ENCODE measurements at places on chromosomes 13 and 19. TPM values are rescaled to one million over a fixed set of nuclear protein-coding genes. Genes with fewer than 3 reads are reported as not detected.

- no peak overlapping the region for H3K27ac ChIP-seq
- H3K4me3 ChIP-seq: no peak overlapping the region
- H3K36me3 ChIP-seq: no peaks in the 10 kb centered on the region
- DNase-seq: no peak
Measured at GRCh38 chr19:13623716-13624710, 117.7 kb upstream of the CACNA1A start.

- DNase-seq: no peak
- H3K4me1 ChIP-seq: no peaks in the 10 kb centered on the region
- H3K27ac ChIP-seq: no peak overlapping the region
- no peaks in the 10 kb centered on the region for H3K27me3 ChIP-seq
- H3K4me3 ChIP-seq: no peak overlapping the region
- peaks cover 10% of the 10 kb centered on the region for H3K36me3 ChIP-seq
Measured at GRCh38 chr19:47402504-47402903, 16.8 kb downstream of the MEIS3 start.

DNA sequence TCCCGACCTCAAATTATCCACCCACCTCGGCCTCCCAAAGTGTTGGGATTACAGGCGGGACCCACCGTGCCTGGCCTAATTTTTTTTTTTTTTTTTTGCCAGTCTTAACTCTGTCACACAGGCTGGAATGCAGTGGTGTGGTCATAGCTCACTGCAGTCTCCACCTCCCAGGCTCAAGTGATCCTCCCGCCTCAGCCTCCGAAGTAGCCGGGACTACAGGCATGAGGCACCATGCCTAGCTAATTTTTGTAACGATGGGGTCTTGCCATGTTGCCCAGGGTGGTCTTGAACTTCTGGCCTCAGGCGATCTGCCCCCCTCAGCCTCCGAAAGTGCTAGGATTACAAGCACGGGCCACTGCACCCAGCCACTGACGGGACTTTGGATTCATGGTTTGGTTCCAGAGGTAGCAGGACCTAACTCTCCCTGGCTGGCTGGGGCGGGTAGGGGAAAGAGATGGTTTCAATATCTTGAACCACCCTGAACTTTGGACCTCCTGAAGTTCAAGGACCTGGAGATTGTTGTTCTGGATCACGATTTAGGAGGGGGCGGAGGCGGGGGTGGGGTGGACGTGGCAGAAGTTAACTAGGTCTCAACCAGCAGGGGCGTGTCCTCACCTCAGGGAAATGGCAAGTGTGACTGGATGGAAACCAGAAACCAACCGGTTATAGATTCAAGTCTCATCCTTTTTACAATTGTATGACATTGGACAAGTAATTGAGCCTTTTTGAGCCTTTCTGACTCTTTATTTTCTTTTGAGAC, 40.8 kb downstream of the IER2 start:
- no peak overlapping the region for H3K4me3 ChIP-seq
- H3K4me1 ChIP-seq: no peaks in the 10 kb centered on the region
- no peak overlapping the region for H3K27ac ChIP-seq
- H3K36me3 ChIP-seq: no peaks in the 10 kb centered on the region
- H3K27me3 ChIP-seq: no peaks in the 10 kb centered on the region

DNA sequence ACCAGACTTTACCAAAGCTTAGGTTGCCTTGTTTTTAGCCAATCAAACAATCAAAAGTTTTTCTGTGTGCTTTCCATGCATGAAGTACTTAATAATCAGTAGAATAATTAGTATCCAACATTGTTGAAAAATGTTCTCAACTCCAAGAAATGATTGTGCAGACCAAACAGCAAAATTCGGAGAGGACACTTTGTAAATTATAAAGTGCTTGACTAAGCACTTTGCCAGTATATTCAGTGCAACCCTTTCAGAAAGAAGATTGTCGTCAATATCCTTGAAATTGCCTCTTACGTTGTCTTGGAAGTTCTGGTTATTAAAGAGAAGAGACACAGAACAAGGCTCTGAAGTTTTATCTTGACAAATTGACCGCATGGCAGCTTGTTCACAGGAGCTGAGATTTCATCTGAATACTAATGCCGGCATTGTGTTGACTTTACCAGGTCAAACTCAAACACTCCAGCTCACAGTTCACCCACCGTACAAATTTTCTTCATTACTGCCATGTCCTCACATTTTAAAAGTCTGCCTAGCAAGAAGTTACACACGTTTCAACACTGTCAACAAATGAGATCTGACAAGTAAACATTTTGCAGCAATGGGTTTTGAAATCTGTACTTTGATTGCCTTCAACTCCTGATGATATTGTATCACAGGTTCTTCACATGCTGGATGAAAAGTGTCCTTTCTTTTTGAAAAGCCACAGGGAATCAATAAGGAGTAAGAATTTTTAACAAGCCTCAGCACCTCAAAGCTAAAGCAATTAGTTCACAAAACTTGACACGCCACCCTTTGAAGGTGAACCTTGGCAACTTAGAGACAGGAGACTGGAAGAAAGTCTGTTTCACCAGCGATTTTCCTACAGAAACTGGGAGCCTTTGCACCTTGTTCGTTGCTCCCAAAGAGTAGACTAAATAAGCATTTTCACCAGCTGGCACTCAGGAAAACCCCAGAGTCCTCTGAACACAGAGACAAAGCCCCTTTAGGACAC, 150.9 kb downstream of the RFC3 start:
- no peaks in the 10 kb centered on the region for H3K27me3 ChIP-seq
- H3K36me3 ChIP-seq: no peaks in the 10 kb centered on the region
- H3K4me3 ChIP-seq: no peak overlapping the region
- H3K4me1 ChIP-seq: no peaks in the 10 kb centered on the region
- no peak for DNase-seq
- H3K27ac ChIP-seq: no peak overlapping the region

- peak within 1 kb of the TSS; percentile 95 for H3K27ac ChIP-seq
- peak within 1 kb of the TSS; percentile 99 for H3K4me3 ChIP-seq
- H3K4me1 ChIP-seq: peaks cover 27% of the 10 kb centered on the region
- H3K27me3 ChIP-seq: no peaks in the 10 kb centered on the region
- peak; percentile 93 for DNase-seq
Measured at GRCh38 chr19:47778049-47778953, at the start of gene SELENOW. SELENOW (plus strand) TSS chr19:47778703; CDS start chr19:47778786, 83 bp downstream.

The DKKL1 gene
- total RNA-seq: 4.4 TPM

- H3K4me1 ChIP-seq: no peaks in the 10 kb centered on the region
- H3K36me3 ChIP-seq: no peaks in the 10 kb centered on the region
- DNase-seq: no peak
- H3K4me3 ChIP-seq: no peak overlapping the region
- no peak overlapping the region for H3K27ac ChIP-seq
Measured at GRCh38 chr13:62910541-62911060, 1495.0 kb upstream of the PCDH20 start.

DNA sequence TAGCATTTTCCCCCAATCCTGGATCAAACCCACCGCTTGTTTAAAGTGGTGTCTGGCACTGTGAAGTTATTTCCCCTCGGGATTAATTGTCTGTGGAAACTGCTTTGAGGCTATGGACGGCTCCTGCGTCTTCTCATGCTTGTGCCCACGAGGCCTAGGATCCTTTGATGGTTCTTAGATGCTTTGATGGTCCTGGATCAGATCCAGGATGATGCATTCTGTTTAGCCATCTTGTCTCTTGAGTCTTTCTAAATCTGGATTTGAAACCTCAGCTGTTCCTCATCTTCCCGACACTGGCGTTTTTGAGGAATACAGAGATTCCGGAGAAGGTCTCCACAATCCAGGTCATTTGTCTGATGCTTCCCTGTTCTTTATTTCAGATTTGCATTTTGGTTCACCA, 36.1 kb upstream of the USP29 start:
- no peak for DNase-seq
- no peak overlapping the region for H3K27ac ChIP-seq
- peaks cover 2% of the 10 kb centered on the region for H3K36me3 ChIP-seq
- no peak overlapping the region for H3K4me3 ChIP-seq
- H3K27me3 ChIP-seq: no peaks in the 10 kb centered on the region

The OR7C1 gene
- total RNA-seq: not detected

The RNF225 gene
- total RNA-seq: not detected

The KL gene
- not detected for total RNA-seq

The KIR2DL1 gene
- total RNA-seq: not detected

The BCAM gene
- 9.9 TPM for total RNA-seq

DNA sequence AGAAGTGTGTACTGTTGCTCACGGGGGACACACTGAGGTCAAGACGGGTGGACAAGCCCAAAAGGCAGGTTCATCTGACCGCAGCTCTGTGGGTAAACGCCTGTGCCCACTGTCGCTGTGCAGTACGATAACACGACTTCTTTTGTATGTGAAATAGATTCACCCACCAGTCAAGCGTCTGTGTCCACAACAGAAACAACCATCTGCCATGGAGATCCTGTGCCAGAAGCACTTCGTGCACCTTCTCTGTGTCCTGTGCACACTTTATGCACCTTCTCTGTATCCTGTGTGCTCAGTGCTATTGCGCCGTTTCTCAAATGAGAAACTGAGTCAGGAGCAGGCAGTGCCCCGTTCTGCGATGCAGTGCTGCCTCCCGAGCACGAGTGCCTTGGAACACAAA, 138.9 kb downstream of the ATP11A start:
- H3K36me3 ChIP-seq: peaks cover 19% of the 10 kb centered on the region
- H3K27ac ChIP-seq: no peak overlapping the region
- no peak overlapping the region for H3K4me3 ChIP-seq
- H3K27me3 ChIP-seq: no peaks in the 10 kb centered on the region
- H3K4me1 ChIP-seq: peaks cover 3% of the 10 kb centered on the region

The IL4I1 gene
- not detected for total RNA-seq

The DLL3 gene
- total RNA-seq: 0.62 TPM

GRCh38 chr19:7476241-7476640, 12.6 kb downstream of the PEX11G start:
- H3K36me3 ChIP-seq: peaks cover 3% of the 10 kb centered on the region
- no peaks in the 10 kb centered on the region for H3K27me3 ChIP-seq
- no peak overlapping the region for H3K27ac ChIP-seq
- peaks cover 19% of the 10 kb centered on the region for H3K4me1 ChIP-seq
- DNase-seq: no peak

- peaks cover 44% of the 10 kb centered on the region for H3K27me3 ChIP-seq
- no peak overlapping the region for H3K4me3 ChIP-seq
- no peak for DNase-seq
- H3K36me3 ChIP-seq: no peaks in the 10 kb centered on the region
- no peaks in the 10 kb centered on the region for H3K4me1 ChIP-seq
- no peak overlapping the region for H3K27ac ChIP-seq
Measured at GRCh38 chr19:43809762-43810696, 7.8 kb upstream of the LYPD5 start.

DNA sequence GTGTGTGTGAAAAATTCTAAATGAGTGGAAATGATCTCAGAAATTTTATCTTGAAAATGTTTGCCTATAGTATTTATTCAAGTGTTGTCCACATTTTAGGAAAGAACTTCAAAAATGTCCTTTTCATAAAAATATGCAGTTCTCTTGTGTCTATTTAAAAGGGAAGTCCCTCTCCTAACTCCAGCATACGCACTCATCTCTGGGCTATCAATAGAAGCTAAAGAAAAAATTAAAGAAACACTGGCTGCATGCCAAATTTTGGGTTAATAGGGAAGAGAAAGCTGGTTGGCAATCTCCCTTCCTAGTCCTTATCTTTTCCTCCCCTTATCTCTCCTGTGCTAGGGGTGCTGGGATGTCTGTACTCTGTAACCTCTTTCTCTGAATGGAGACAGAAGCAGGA, 313.3 kb downstream of the ENOX1 start:
- H3K27ac ChIP-seq: no peak overlapping the region
- H3K4me3 ChIP-seq: no peak overlapping the region
- no peaks in the 10 kb centered on the region for H3K27me3 ChIP-seq
- H3K36me3 ChIP-seq: peaks cover 2% of the 10 kb centered on the region
- no peak for DNase-seq

The ZSWIM9 gene
- total RNA-seq: 5.7 TPM

The MBD3L2 gene
- not detected for total RNA-seq

The SIGLEC5 gene
- not detected for total RNA-seq

DNA sequence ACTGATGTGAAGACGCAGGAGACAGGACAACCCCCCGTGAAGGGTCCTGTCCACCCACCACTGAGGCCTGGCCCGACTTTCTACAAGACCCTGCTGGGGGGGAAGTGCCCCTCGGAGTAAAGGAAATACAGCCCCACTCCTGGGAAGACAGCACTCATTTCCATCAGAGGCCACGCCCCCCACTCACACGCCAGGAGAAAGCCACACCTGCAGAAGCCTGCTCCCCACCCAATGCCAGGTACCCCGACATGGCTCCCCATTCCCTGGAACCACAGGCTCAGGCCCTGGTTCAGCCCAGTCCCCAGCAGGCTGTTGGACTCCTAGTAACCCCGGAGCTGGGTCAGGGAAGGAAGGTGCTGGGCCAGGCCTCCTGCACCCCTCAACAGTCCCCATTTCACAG, 10.9 kb upstream of the ATP8B3 start:
- no peak overlapping the region for H3K27ac ChIP-seq
- no peaks in the 10 kb centered on the region for H3K27me3 ChIP-seq
- H3K4me1 ChIP-seq: peaks cover 5% of the 10 kb centered on the region

- peaks cover 26% of the 10 kb centered on the region for H3K4me1 ChIP-seq
- H3K4me3 ChIP-seq: no peak overlapping the region
- H3K36me3 ChIP-seq: peaks cover 19% of the 10 kb centered on the region
- no peaks in the 10 kb centered on the region for H3K27me3 ChIP-seq
- no peak for DNase-seq
- no peak overlapping the region for H3K27ac ChIP-seq
Measured at GRCh38 chr13:46039411-46040182, 12.9 kb downstream of the ZC3H13 start.

GRCh38 chr19:38801359-38802095, 11.2 kb downstream of the LGALS4 start:
- peaks cover 3% of the 10 kb centered on the region for H3K4me1 ChIP-seq
- H3K36me3 ChIP-seq: no peaks in the 10 kb centered on the region
- DNase-seq: no peak
- H3K27ac ChIP-seq: no peak overlapping the region
- H3K4me3 ChIP-seq: no peak overlapping the region

The CYP4F11 gene
- not detected for total RNA-seq

The CRX gene
- not detected for total RNA-seq

GRCh38 chr19:8334458-8335342, 8.4 kb downstream of the KANK3 start:
- no peak for DNase-seq
- no peak overlapping the region for H3K27ac ChIP-seq
- H3K27me3 ChIP-seq: peaks cover 40% of the 10 kb centered on the region
- no peaks in the 10 kb centered on the region for H3K36me3 ChIP-seq
- H3K4me3 ChIP-seq: no peak overlapping the region
- peaks cover 2% of the 10 kb centered on the region for H3K4me1 ChIP-seq

- DNase-seq: no peak
- H3K27ac ChIP-seq: peak overlapping the region; percentile 60
- H3K4me1 ChIP-seq: peaks cover 18% of the 10 kb centered on the region
- H3K36me3 ChIP-seq: no peaks in the 10 kb centered on the region
Measured at GRCh38 chr19:2555422-2556220, 79.7 kb downstream of the GADD45B start.

- no peak overlapping the region for H3K4me3 ChIP-seq
- peaks cover 2% of the 10 kb centered on the region for H3K27me3 ChIP-seq
- H3K36me3 ChIP-seq: no peaks in the 10 kb centered on the region
- no peak for DNase-seq
- H3K4me1 ChIP-seq: no peaks in the 10 kb centered on the region
- no peak overlapping the region for H3K27ac ChIP-seq
Measured at GRCh38 chr19:50768277-50768676, 2.0 kb upstream of the GPR32 start.

GRCh38 chr13:54841682-54842081, 1813.1 kb downstream of the OLFM4 start:
- DNase-seq: no peak
- H3K4me1 ChIP-seq: no peaks in the 10 kb centered on the region
- H3K27me3 ChIP-seq: no peaks in the 10 kb centered on the region
- no peaks in the 10 kb centered on the region for H3K36me3 ChIP-seq

The CFAP97D2 gene
- total RNA-seq: not detected

GRCh38 chr19:33055718-33056117, 9.0 kb downstream of the RHPN2 start:
- DNase-seq: no peak
- no peaks in the 10 kb centered on the region for H3K36me3 ChIP-seq
- peaks cover 3% of the 10 kb centered on the region for H3K4me1 ChIP-seq

Data from osteocyte (in vitro differentiated cells).